Stimulated activated CD4-positive, alpha-beta T cell treated with anti-CD3 and anti-CD28 coated beads, Interleukin-2, amount 100 ng/mL, for 48 hours (primary cell): ENCODE measurements at places on chromosomes 3 and 15.

GRCh38 chr3:54120657-54121413, 1.5 kb upstream of the CACNA2D3 start:
- DNase-seq = no peak

DNA sequence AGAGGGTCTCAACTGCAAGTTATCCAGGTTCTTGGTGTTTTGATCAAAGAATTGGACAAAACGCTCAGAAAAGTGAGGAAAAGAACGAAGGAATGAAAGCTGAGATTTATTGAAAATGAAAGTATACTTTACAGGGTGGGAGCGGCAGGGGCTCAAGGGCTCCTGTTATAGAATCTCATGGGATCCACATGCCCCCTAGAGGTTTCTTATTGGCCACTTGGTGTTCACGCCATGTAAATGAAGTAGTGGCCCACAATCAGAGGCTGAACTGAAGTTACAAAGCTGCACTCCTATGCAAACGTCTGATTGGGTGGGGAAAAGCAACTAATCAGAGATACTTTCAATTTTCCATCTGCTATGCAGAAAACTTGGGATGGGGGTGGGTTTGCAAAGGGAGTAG, 216.7 kb downstream of the PTPRG start:
- DNase-seq = no peak

GRCh38 chr3:30273304-30274072, 332.9 kb upstream of the TGFBR2 start:
- DNase-seq = no peak

- DNase-seq = no peak
These were observed 37.9 kb downstream of the TJP1 start for GRCh38 chr15:29784413-29784812.

GRCh38 chr3:39644176-39644575, 165.2 kb upstream of the MYRIP start:
- DNase-seq = no peak

- no peak for DNase-seq
These were observed 44.3 kb downstream of the PTPRG start for GRCh38 chr3:61605589-61606175.

DNA sequence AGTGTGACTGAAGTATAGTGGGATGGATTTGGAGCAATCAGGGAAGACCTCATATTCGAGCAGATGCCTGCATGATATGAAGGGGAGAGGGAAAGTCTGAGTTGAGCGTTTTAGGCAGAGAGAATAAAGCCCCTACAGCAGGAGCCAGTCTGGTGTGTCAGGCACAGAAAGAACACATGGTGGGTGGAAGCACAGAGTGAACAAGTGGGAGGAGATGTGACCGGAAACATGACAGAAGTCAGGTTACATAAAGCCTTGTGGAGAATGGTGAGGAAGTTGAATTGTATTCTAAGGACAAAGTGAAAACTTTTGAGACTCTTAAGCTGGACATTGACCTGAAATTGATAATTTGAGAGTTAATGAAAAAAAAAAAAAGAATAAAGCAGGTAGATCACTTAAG, 541.0 kb downstream of the PLOD2 start:
- DNase-seq = no peak

DNA sequence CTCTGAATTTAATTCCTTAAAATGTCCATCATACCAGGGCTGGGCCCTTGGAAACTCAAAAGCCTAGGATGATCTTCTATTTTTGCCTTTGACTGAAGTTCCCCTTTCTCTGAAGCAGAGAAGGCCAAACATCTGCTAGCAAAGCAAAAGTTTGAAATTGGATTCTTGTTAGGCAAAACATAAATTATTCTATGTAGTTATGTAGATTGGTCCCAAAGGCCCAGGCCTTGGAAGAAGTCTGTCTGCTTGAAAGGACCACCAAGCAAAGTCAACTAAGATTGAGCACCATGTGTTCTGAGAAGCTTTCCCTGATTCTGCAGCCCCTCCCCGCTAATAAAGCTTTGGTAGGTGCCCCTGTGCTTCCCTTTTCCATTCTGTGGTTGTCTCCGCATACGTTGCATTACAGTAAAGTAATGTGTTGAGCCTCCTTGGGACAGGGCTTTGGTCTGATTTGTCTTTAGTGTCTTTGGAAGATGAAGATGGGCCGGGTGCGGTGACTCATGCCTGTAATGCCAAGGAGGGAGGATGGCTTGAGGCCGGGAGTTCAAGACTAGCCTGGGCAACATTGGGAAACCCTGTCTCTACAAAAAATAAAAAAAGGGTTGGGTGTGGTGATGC, 56.4 kb downstream of the RPL39L start:
- DNase-seq = no peak

DNA sequence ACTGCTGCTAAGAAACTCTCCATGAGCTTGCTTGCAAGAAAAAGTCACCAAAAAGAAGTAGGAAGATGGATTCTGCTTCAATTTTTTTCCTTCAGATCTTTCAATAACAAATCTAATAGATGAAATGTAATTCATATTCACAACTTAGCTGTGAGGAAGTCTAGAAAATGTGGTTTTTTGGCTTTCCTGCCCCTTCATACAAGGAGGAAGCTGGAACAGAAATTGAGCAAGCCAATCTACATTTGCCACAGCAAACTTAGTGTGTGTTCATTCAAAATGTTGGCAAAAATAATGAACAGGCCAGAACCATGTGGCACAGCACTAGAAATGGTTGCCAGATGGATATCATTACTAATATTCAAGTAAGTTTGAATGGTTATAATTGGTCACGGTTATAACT, 93.2 kb upstream of the NEDD4 start:
- DNase-seq = no peak

DNA sequence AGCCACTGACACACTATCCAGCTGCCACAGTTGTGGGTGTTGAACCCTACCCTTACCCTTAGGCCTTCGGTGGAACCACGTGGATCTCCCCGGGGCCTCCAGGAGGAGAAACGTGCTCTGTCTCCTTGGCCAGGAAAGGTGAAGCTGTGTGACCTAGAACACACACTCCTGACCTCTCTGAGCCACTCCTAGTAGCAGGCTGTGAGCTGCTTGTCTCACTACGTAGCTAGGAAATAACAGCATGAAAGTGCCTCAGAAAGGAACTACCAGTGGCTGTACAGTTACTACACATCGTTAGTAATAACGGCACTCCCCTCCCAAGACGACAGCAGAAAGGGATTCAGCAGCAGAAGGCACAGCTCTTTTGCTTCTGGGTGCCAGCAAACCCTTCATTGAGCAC, 36.2 kb upstream of the SLC6A6 start:
- DNase-seq = no peak

GRCh38 chr3:30894521-30895251, at the start of gene GADL1:
Gene GADL1, minus strand, starts transcription at chr3:30894661. Its CDS starts 47 bp downstream, at chr3:30894614.
- DNase-seq = peak; percentile 3
